ENCODE measurements at places on chromosomes 6 and 20.
A peak's percentile ranks its signal among the peaks of the same experiment; 100 is the strongest.

GRCh38 chr6:137399881-137400443 is 94.2 kb downstream of the OLIG3 start:
- DNase-seq = no peak

- DNase-seq = no peak
Observed at GRCh38 chr20:1924910-1925861, 30.0 kb downstream of the SIRPA start.

GRCh38 chr20:16535277-16535676 is 38.0 kb downstream of the KIF16B start:
- DNase-seq = no peak

DNA sequence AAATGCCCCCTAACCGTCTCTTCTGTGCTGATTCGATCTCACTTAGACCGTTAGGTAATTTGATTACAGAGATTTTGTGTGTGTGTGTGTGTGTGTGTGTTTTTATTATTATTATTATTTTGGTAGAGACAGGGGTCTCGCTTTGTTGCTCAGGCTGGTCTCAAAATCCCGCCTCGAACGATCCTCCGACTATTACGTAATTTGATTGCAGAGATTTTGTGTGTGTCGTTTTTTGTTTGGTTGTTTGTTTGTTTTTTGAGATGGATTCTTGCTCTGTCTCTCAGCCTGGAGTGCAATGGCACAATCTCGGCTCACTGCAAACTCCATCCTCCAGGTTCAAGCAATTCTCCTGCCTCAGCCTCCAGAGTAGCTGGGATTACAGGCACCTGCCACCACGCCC is 28.3 kb downstream of the FOXF2 start:
- DNase-seq = no peak

DNA sequence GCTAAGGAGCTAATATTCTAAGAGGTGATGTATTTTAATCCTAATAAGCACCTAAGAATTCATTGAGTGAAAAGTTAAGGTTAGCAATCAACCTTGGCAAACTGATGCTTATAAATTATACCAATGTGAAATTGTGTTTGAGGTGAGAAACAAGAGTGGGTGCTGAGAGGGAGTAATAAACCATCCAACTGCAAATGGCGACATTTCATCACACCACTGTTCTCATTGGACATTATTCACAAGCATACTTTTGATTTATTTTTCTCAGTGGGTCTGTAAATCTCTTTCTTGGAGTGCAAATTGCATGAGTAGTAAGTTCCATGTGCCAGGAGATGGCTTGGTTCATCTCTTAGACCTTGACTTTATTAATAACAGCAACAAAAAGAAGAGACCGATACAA is 71.5 kb downstream of the BMP6 start:
- DNase-seq = no peak

GRCh38 chr20:22576273-22576672 is 8.1 kb downstream of the FOXA2 start:
- DNase-seq = no peak

- DNase-seq = peak; percentile 27
Observed at GRCh38 chr20:46311039-46311650, 2.8 kb upstream of the CDH22 start.

GRCh38 chr6:56851541-56852259 is 103.2 kb upstream of the BEND6 start:
- DNase-seq = peak; percentile 66

DNA sequence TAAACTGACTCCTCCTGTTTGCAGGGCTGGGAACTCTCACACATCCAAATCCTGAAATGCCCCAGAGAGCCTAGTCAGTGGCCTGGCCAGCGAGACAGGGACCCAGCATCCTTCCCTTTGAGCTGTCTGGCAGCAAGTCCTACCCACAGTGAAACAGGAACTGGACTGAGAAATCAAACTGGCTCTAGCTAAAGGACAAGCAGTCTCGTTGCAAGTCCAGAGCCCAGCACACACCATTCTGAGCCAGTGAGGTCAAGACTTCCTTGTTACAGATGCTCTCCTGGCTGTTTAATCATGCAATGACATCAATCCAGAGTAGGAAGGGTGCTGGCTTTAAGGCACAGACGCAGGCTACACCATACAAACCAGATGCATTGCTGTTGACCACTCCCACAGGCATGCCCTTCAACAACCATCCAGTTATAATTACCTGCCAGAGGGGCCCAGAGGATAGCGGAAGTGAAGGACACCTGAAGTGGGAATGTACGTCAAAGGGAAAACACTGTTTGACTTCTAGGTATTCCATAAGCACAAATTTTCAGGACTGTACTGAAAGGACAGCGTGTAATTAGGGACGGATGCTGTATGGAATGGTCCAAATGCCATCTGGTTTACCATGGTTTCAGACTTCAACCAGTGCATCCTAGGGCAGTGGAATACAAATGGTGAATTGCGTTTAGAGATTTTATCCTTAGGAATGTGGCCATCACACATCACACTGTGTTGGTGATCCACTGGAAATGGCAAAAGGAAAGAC is 114.4 kb downstream of the SLC23A2 start:
- DNase-seq = peak; percentile 29

- no peak for DNase-seq
Observed at GRCh38 chr6:30599625-30600324, 17.3 kb downstream of the PPP1R10 start.

- DNase-seq = no peak
Observed at GRCh38 chr6:73152966-73153757, 72.1 kb downstream of the KHDC1L start.

DNA sequence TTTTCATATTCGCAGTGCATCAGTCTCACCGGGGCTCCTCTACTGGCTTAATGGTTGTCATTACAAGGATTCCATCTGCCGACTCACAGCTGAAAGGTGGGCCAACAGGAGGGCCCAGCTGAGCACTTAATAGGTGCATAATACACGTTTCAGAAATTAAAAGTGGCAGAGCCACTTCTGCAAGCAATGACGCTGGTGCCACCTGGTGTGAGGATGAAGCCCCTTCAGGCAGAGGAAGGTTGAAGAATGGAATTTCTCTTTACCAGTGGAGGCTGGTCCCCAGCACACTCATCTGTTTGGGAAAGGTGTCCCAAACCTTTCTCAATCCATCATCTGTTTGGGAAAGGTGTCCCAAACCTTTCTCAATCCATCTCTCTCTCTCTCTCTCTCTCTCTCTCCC is 8.2 kb upstream of the STMND1 start:
- DNase-seq = peak; percentile 15

- no peak for DNase-seq
Observed at GRCh38 chr6:106685833-106686232, 56.5 kb downstream of the QRSL1 start.

- DNase-seq = no peak
Observed at GRCh38 chr20:10922941-10923340, 249.1 kb upstream of the JAG1 start.
